Breast epithelium (tissue), 4 donors: ENCODE measurements at places on chromosomes 5 and 9. TPM values are rescaled to one million over a fixed set of nuclear protein-coding genes. Genes with fewer than 3 reads are reported as not detected.

Gene GLDC
- total RNA-seq, result 2.6 TPM

- DNase-seq, result no peak
These were observed 22.4 kb downstream of the RNF130 start for GRCh38 chr5:180049185-180049548.

Gene CCL21
- 5.9 TPM for total RNA-seq

GRCh38 chr5:132310141-132310834 is 16.1 kb downstream of the SLC22A4 start:
- no peak for DNase-seq

GRCh38 chr5:72523960-72524582 is 16.9 kb upstream of the ZNF366 start:
- no peak for DNase-seq

- no peak for DNase-seq
These were observed 1.4 kb upstream of the GDNF start for GRCh38 chr5:37841203-37841602.

DNA sequence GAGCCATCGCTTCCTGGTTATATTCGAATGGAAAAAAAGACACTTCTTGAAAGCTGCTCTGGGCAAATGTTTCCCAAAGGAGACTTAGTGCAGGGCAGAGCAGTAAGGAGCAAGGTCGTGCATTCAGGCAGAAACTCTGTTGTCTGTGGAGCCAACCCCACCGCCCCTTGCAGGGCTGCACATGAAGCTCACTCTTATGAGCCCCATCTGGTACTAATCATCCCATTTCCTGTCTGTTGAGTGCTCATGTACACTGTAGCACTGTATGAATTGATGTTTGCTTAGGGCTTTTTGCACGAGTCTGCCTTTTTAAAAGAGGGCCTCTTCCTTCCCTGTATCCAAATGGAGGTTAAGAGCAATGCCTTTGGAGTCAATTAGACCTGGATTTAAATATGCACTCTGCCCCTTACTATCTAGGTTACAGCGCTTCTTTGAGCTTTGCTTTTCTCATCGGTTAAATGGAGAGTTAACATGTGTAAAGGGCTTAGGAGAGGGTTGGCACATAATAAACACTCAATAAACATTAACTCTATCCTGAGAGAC is 25.4 kb downstream of the HMHB1 start:
- no peak for DNase-seq

- DNase-seq, result peak; percentile 61
These were observed 98.8 kb downstream of the LHX2 start for GRCh38 chr9:124110307-124110915.

Gene WHRN
- total RNA-seq, result 15.1 TPM

DNA sequence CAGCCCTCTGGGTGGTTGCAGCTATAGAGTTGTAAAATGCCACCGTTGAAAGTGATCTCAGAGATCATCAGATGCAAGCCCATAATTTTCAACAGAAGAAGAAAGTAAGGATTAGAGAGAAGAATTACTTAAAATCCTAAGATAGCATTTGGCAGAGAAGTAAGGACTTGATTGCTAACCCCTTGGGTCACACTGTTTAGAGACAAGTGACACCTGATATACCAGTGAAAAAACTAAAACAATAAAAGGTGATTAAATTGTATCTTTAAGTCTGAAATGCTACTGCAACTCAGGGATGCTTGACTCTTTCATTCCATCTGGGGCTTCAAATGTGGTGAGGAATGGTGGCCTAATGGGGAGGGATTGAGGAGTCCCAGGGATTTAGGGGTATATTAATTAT is 280.9 kb upstream of the PANK3 start:
- no peak for DNase-seq

- no peak for DNase-seq
These were observed 20.4 kb downstream of the ROPN1L start for GRCh38 chr5:10461904-10462555.
